IMR-90 (cell line): ENCODE measurements at places on chromosomes 12 and 14. TPM values are rescaled to one million over a fixed set of nuclear protein-coding genes. Genes with fewer than 3 reads are reported as not detected.

GRCh38 chr14:94448071-94448808 lies 4.4 kb downstream of the SERPINA11 start:
- no peak for DNase-seq

GUCY2C gene
- polyA plus RNA-seq = not detected in 2 replicates

SLC10A1 gene
- 0.03 TPM in 1 of 2 replicates, not detected in the other for polyA plus RNA-seq

GRCh38 chr14:76995279-76996035 lies 33.1 kb downstream of the IRF2BPL start:
- DNase-seq = no peak

AVPR1A gene
- not detected in 2 replicates for polyA plus RNA-seq

- DNase-seq = peak; percentile 61
Observed at GRCh38 chr14:61752626-61753025, 9.6 kb upstream of the SNAPC1 start.

MYL2 gene
- not detected in 2 replicates for polyA plus RNA-seq

DNA sequence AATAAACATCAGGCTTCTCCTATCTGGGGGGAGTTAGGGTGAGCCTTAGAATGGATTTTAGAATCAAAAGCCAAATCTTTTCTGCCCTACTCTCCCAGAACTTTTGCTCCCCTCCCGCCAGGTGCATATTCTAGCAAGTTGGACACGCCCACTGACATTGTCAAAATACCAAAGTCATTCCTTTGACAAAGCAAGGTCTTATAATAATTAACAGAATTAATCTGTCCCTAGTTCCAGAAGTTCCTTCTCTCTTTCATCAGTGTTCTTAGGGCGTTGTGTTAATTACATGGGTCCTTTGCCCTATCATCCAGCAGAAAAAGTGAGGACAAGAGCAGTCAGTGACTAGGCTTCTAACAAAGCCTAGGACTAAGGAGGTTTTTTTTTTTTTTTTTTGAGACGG lies 2.4 kb downstream of the PRR13 start:
- DNase-seq = no peak

CELA1 gene
- not detected in 2 replicates for polyA plus RNA-seq

DNA sequence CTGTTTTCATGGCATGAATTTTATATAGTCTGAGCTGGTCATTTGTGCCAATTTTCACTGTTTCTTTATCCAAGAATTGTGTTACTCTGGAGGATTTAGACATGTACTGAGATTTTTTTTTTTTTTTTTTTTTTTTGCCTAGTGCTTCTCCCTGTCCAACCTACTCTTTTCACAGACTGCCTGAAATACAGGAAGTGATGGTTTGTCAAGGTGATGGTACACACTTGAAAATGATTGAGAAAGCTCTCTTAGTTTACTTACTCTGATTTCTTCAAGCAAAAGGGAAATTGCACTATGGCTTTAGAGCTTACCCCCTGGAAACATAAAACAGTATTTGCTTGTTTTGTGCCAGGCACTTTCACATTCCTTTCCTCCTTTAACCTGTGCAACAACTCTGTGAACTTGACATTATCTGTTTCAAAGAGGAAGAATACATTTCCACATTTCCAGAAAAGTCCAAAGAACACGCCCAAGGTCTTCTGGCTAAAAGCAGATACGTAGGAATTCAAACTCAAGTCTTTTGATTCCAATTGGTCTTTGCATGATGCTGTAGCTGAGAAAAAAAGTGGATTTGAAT lies 181.1 kb downstream of the SLC15A5 start:
- no peak for DNase-seq

DNA sequence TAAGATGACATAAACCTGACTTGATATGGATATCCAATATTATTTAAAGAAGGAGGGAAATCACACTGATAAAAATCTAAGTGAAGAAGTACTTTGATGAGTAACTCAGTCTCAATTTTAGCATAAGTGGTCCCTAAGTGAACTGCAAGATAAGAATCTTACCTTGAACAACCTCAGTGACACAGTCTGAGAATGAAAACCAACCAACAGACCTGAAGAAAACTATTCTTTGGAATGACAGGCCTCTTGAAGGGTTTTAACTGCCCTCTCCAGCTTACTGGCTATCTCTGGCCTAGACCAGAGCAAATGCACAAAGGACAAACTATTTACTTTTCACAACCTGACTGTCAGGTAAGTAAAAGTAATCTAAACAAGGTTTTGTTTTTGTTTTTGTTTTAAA lies 44.7 kb downstream of the CPM start:
- DNase-seq = no peak

- DNase-seq = no peak
Observed at GRCh38 chr12:32025906-32026305, 66.7 kb downstream of the RESF1 start.

DNA sequence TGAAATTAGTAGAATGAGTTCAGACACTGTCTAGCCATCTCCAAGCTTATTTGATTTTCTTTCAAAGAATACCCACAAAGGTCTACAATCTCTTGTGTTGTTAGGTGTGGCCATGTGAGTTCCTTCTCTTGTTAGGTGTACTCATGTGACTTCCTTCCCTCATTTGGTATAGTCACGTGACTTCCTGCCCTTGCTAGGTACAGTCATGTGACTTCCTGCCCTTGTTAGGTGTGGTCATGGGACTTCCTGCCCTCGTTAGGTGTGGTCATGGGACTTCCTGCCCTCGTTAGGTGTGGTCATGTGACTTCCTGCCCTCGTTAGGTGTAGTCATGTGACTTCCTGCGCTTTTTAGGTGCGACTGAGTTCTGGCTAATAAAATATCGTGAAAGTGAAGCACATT lies 179.6 kb downstream of the TMX1 start:
- no peak for DNase-seq

GRCh38 chr14:79036441-79036840 lies 866.3 kb downstream of the NRXN3 start:
- no peak for DNase-seq

- no peak for DNase-seq
Observed at GRCh38 chr12:78898416-78898815, 33.8 kb downstream of the SYT1 start.

DNA sequence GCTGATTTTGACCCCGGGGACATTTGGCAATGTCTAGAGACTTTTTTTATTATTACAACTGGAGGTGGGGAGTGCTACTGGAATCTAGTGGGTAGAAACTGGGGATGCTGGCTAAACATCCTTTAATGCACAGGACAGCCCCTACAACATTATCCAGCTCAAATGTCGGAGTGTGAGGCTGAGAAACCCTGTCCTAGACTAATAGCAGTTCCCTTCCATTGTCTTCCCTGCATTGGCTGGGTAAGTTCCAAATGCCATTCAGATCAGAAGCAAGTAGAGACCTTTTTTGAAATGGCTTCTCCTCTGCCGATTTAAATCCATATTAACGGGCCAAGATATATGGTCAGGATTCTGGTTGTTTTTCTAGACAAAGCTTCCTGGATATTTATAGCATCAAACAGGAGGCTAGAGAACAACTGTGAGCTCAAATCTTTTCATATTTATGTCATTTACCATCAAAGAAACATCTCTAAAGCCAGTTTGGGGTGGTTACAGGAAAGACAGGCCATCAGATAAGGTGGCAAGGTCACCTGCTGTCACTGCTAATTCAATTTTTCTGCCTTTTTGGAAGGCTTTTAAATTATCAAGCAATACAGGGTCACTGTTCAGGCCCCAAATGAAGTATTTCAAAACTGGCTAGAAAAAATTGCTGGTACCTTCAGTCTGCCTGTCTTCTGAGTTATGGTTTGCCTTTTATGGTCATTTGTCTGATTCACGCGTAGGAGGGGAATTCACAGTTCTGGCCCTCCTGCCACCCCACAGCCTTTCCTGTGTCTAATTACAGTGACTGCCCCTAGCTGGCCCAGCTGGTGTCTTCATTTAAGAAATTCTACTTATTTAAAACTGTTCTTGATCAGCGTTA lies 20.1 kb upstream of the AKAP5 start:
- DNase-seq = peak; percentile 77

DNA sequence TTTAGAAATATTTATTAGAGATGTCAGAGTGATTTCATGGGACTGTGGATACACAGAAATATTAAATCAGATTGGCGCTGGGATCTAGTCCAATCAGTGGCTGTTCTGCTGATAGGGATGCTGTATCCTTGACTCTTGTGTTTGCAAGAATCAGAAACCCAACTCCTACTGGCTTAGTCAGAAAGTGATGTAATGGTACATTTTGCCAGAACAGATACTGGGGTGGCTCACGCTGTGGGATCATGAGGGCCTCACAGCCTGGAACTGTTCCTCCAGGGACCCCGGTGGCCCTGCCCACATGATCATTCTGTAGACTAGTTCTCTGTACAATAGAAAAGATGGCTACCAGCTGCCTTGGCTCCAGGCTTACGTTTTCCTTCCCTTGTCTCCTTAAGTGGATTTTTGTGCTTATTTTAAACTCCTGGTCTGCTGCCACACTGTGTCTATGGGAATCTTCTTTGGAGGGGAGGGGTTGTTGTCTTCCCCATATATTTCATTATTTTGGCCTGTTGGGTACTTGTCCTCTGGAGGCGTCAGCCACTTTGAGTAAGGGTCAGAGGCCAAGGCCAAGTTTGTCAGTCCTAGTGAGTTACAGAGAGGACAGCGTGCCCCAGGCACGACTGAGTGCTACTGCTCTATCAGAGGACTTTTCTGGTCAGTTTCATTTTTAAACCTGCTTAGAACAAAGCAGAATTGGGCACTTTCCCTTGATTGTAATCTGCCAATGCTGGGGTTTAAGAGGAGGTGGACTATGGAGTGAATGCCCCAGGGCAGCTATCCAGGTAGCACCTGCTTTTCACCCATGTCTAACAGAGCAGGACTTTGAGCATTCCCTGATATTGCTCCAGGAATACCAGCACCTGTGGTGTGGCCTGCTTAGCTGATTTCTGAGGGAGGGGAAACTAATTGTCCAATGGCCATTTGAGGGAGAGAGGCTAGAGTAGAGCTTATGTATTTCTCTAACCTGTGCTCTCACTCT lies 164.3 kb downstream of the SLC5A8 start:
- DNase-seq = peak; percentile 58

DNA sequence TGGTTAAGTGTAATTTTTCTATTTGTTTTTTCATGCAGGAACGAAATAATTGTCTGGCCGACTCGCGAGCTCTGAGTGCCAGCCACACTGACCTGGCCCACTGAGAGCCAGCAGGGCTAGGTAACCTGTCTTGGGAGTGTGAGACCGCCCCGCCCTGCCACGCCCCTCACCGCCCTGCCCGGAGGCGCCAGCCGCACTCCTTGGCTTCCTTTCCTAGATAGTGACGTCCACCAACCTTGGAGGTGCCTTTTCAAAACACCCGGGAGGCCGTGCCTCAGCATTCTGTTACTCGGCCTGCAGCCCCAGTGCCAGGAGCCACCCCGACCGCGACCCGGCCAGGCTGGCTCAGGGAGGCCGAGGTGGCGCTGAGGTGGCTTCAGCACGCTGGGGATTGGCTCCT lies 21.7 kb downstream of the XRCC3 start:
- DNase-seq = no peak

DNA sequence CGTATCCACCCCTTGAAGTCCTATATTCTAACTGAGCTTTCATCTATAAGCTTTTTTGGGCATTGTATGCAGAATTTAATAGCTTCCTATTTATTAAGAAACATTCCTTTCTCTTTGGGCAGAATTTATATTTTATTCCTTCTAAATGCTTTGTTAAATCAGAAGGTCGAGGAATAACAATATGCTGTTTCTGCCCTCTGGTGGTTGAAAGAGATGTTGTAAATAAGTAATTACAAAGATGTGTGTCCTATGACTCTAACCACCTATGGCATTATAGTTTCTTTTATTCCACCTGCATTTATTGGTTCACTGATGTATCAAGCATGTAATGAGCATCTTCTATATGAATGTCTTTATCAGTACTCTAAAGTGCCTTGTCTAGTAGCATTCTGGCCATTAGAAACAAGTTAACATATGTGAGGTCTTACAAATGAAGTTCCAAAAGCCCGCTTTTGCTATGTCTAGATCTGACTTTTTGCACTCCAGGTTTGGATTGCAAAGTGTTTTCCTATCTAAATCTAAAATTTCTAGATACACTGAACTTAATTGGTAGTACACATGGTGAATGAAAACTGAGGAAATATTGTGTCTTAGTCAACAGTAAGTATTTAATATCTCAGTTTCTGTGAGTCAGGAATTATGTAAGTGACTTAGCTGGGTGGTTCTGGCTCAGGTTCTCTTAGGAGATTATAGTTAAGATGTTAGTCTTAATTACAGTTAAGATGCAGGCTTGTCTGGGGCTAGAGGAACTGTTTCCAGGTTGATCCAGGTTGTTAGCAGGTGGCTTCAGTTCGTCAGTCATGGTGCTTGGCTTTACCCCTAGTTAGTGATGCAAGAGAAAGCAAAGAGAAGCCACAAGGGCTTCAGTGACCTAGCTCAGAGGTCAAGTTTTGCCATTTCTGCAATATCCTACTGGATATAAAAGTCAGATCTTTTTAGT lies 57.5 kb downstream of the PLEKHA5 start:
- DNase-seq = peak; percentile 71

DNA sequence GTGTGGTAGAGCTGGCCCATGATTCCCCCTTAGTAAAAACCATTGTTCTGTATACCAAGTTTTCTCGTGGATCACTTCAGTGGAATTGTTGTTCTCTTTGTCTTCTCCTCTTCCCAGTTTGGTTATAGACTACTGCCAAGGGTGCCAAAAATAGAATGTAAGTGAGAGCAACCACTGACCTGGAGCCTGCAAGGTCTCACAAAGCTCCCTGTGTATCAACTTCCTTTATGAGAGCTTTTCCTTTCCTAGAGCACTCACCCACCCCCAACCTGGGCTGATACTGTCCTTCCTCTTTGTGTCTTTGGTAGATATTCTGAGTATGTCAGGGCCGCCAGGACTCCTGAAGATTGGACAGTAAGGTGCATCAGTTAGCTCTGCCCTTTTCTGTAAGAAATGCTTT lies 101.0 kb downstream of the SCN8A start:
- no peak for DNase-seq

GRCh38 chr14:101228949-101229541 lies 325.5 kb upstream of the RTL1 start:
- no peak for DNase-seq

DNA sequence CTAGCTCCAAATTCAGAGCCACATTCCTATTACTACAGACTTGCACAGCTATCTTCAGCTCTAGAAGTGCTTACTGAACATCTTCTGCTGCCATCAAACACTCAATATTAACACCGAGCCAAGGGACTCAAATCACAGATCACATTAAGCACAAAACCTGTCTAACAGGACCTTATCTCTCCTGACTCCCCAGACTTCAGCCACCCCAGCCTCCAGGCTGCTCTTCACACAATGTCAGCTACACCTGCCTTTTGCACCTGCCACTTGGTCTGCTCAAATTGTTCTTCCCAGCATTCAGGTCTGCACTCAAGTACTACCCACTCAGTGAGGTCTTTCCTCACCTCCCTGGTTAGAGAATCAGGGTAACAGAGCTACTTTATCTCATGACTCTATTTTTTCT lies 57.1 kb downstream of the GALC start:
- DNase-seq = no peak

- DNase-seq = peak; percentile 79
Observed at GRCh38 chr14:93184391-93185348, at the start of the genes LYSET and MOAP1. TSS of gene LYSET (plus strand) at chr14:93185317. CDS start at chr14:93185406, 89 bp downstream. TSS of gene MOAP1 (minus strand) at chr14:93184897. CDS start at chr14:93184242, 655 bp downstream.
